Central memory CD8-positive, alpha-beta T cell (primary cell): ENCODE measurements at places on chromosomes 12 and 14.

- no peak for DNase-seq
These were observed 49.7 kb upstream of the DCD start for GRCh38 chr12:54697851-54698250.

GRCh38 chr14:79333198-79333546, 878.1 kb downstream of the DIO2 start:
- DNase-seq, result no peak

- no peak for DNase-seq
These were observed 23.6 kb downstream of the NR1H4 start for GRCh38 chr12:100497105-100497795.

- DNase-seq, result no peak
These were observed 483.3 kb downstream of the VRK1 start for GRCh38 chr14:97280526-97280925.

- no peak for DNase-seq
These were observed 6.6 kb downstream of the TXNDC16 start for GRCh38 chr14:52545584-52546317.

GRCh38 chr12:623172-623864, 39.9 kb downstream of the NINJ2 start:
- DNase-seq, result no peak

- DNase-seq, result no peak
These were observed 190.7 kb upstream of the PPFIA2 start for GRCh38 chr12:81949841-81950308.
